ENCODE measurements at places on chromosomes 6 and 20.

DNA sequence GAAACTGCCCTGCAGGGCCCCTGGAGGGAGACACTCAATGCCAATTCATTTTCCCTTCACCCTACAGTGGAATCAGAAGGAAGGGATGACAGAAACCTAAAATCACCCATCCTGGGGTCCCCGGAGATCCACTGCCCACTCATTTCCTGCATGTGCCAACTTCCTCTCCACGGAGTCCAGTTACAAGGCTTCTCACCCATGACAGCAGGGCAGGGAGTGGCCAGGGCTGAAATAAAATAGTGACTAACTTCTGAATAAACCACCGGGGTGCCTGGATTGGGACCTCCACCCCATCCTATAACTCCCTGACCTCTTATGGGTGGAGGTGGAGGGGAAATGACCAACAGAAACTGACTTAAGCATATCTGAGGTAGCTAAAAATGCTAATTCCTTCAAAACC lies 362.3 kb downstream of the MAFB start:
- DNase-seq, result no peak

GRCh38 chr20:62838128-62838891 lies 21.5 kb downstream of the COL9A3 start:
- DNase-seq, result no peak

DNA sequence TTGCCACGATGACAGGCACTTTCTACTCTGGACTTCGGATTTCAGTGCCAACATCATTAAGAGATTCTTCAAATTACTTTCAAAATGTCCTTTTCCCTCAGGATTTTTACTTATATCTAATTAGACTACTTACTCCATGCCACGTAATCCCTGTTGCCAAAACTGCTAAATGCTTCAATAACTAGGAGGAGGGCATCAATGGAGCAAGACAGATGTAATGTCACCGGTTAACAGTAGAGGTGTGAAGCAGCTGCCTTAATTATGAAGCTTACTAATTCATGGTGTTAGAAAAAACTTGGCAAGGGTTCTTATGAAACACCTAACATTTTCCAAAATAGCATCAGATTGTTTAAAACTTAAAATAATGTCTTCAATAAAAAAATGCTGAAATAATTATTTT lies 111.2 kb upstream of the SIM1 start:
- DNase-seq, result no peak

- DNase-seq, result no peak
Observed at GRCh38 chr6:82144852-82145340, 102.6 kb downstream of the IBTK start.

GRCh38 chr6:24900917-24901697 lies 34.7 kb downstream of the RIPOR2 start:
- DNase-seq, result no peak

DNA sequence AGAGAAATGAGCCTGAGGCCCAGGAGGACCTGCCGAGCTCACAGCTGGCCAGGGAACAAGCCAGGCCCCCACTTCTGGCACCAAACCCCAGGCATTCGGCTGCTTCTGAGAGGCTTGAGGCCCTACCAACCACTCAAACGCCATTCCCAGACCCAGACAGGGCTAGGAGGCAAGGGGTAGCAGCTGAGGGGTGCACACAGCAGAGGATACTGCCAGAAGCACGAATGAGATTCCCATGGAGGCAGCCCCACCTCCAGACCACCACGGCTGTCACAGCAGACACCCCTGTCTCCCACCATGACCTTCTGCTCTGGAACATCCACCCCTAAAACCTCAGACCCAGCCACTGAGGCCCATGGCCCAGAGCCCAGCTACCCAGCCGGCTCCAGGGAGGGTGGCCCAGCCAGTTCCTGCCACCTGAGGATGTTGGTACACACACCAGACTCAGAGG lies 36.1 kb downstream of the NTSR1 start:
- DNase-seq, result no peak

GRCh38 chr6:158356586-158357546 lies 44.6 kb downstream of the TULP4 start:
- DNase-seq, result no peak

DNA sequence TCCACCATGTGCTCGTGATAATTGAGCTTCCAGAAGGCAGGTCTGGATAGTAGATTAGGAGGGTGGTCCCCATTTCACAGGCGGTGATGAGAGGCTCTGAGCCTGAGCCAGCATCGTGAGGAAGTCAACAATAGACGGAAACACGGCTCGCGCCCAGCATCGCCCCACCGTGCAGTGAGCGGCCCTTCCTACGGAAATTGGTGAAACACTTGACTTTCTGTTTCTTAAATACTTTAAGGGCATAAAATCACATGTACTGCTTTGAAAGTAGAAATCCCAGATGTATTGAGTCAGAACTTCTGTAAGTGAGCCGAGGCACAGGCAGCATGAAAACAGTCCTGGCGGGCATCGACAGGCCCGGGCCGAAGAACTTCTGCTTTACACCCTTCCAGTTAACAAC lies 4.3 kb upstream of the KIF25 start:
- DNase-seq, result no peak

- DNase-seq, result no peak
Observed at GRCh38 chr6:157556671-157557430, 175.9 kb downstream of the ZDHHC14 start.

DNA sequence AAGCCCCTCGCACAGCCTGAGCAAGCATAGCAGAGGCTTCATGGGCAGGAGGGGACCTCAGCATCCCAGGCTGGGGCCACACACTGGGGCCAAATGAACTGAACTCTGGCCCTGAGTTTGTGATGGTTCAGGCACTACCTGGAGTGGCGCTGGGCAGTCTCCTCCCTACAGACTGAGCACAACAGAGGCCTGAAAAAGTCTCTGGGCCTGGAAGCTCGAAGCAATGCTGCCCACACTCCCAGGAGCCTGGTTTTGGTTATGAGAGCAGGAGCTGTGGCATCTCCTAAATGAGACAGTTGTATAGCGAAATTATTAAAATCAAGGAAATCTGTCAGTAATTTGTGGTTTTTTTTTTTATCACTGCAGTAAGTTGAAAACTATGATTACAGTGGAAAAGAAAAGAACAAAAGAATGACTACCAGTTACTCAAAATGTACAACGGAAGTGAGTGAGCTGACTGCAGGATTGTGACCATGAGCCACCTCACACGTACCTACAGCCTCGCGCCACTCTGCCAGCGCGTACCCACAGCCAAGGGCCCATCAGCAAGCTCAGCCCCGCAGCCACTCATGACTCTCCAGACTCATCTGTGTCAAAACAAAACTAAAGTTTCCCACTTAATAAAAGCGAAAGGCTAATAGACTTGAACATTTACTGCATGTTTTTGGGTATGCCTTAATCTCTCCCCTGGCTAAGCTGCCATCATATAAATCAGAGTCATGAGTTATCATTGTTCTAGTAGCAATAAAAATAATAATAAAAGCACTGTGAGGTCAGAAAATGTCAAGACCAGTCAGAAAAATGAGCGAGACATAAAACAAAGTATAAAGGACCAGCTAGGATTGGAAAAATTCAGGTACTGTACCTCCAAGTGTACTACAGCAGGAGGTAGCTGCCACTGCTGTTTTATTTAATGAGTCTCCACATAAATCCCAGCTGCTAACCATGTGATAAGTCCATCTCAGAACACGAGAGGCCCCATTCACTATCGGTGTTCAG lies 177.0 kb downstream of the FOXC1 start:
- no peak for DNase-seq

GRCh38 chr6:87382861-87383260 lies 24.9 kb upstream of the CFAP206 start:
- DNase-seq, result no peak

GRCh38 chr6:109722564-109723254 lies 31.6 kb downstream of the FIG4 start:
- no peak for DNase-seq

GRCh38 chr20:59636766-59637370 lies 32.5 kb downstream of the PHACTR3 start:
- DNase-seq, result no peak

- DNase-seq, result no peak
Observed at GRCh38 chr20:48603116-48603818, 224.5 kb downstream of the PREX1 start.

DNA sequence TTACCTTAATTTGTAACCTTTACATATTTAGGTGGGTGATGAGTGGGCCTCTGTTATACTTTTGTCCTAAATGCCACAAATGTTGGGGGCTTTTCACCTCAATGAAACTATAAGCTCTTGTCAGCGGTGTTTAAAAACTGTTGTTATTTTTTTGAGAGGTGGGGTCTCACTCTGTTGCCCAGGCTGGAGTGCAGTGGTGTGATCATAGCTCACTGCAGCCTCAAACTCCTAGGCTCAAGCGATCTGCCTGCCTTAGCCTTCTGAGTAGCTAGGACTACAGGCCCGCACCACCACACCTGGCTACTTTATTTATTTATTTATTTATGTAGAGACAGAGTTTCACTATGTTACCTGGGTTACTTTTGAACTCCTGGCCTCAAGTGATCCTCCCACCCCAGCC lies 66.7 kb downstream of the ZDHHC14 start:
- no peak for DNase-seq

DNA sequence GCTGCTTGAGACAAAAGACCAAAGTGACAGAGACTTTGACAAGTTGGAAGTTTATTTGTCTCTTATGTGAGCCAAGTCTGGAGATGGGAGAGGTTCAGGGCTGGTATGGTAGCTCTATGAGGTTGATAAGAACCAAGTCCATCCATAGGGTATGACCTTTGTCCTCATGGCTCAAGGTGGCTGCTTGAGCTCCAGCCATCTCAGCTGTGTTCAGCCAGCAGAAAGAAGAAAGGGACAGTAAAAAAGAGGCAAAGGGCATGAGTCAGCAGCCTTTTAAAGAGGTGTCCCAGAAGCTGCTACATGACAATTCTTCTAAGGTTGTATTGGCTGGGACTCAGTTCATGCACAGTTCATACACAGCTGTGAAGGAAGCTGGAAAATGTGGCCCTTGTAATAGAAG lies 49.0 kb downstream of the CD40 start:
- DNase-seq, result no peak

DNA sequence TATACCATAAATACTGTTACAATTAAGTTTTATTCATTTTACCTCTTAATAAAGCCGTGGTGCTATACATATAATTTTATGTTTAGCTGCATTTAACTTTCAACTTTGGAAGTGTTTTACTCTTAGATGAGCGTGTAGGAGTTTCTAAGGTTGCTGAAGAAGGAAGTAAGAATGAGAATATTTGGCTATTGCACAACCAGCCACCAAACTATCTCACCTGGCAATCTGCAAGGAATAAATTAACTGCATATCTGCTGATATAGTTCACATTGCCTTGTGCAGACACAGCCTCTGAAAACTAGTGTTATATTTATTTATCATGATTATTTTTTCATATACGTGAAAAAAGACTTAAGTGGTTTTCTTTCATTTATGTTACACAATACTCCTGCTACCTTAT lies 230.4 kb downstream of the PLCB1 start:
- DNase-seq, result no peak

DNA sequence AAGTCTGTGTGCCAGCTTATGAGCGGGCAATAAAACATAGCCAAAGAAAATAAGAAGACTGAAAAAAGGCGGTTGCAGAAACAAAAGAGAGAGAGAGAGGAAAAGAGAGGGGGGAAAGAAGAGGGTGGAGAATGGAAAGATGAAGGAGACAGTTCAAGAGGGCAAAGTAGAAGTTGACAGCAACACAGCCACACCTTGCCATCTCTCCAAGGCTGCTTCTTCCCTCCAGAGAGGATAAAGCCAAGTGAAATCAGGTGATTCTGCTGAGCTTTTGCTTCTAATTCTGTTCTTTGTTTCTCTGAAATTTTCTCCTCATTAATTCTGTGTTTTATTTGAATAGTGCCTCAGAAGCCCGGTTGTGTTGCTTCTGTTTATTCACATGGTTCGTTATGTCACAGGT lies 48.5 kb downstream of the PTPRK start:
- no peak for DNase-seq

DNA sequence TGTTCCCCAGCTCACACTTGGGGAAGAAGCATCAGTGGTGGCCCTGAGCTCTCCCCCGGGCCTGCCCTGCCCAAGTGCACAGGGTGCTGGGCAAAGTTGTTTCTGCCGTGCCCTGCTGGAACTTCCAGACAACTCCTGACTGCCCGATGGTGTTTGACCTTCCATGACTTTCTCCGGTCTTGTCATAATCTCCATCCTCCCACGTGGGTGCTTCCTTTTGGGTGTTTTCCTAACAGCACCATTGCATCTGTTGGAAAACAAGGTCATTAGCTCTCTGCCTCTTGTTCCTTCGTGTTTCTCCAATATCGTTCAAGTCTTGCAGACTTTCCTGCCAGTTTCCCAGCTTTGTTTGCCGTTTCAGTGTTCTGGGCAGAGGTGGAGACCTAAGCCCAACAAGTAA lies 68.7 kb upstream of the TIAM2 start:
- DNase-seq, result no peak
